ENCODE measurements at places on chromosomes 12 and 14.

GRCh38 chr14:92737206-92737605 lies 11.2 kb downstream of the LGMN start:
- H3K4me1 ChIP-seq, result no peaks in the 10 kb centered on the region
- no peak overlapping the region for H3K27ac ChIP-seq
- H3K36me3 ChIP-seq, result peaks cover 23% of the 10 kb centered on the region
- no peak overlapping the region for H3K4me3 ChIP-seq
- DNase-seq, result no peak
- H3K27me3 ChIP-seq, result no peaks in the 10 kb centered on the region

DNA sequence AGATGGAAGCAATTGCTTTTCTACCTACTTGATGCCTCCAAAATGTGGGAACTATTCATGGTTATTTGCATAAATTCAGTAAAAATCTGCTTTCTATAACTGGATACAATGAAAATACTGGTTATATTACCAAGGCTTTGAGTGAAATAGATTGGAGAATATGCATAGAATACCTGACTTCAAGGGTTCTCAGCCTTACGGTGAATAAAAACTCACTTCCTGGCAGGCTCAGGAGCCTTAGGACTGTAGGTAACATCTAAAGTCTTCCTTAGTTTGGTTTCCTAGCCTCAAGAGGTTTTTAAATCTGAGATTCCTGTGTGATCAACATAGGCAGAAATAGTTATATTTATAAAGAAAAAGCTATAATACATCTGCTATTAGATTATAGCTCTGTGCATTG lies 158.6 kb downstream of the SLC41A2 start:
- no peaks in the 10 kb centered on the region for H3K27me3 ChIP-seq
- H3K36me3 ChIP-seq, result no peaks in the 10 kb centered on the region
- peaks cover 11% of the 10 kb centered on the region for H3K4me1 ChIP-seq
- H3K27ac ChIP-seq, result no peak overlapping the region
- DNase-seq, result no peak
- no peak overlapping the region for H3K4me3 ChIP-seq

- H3K27ac ChIP-seq, result no peak overlapping the region
- no peak overlapping the region for H3K4me3 ChIP-seq
Observed at GRCh38 chr12:12178559-12178958, 88.3 kb downstream of the LRP6 start.

DNA sequence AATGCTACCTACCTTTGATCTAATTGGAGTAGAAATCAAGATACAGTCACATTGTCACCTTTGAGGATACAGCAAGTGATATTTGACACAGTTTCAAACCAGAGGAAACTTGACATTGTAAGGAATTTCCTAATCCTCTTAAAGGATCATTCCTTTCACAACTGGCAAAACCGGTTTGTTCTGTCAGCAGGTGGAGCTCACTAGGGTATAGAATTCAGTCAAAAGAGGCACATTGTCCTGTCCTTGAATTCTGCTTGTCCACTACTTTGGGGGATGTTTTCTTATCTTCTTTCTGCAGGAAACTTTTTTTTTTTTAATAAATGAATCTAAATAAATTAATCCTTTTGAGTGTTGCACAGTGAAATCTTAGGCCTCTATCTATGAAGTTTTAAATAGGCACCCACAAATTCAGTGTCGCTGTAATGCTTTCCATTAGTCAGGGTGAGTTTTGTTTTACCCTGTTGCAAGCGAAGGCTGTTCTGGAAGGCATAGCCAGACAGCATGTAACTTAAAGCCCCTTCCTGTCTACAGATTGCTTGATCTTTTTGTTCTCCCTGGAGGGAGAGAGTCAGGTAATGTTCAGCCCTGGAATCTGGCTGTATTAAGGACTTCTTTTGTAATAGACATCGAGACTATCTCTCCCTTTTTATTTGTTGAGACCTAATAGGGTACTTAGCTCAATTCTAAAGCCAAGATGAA lies 285.0 kb upstream of the RGS6 start:
- peaks cover 22% of the 10 kb centered on the region for H3K4me1 ChIP-seq
- no peaks in the 10 kb centered on the region for H3K27me3 ChIP-seq
- peaks cover 5% of the 10 kb centered on the region for H3K36me3 ChIP-seq

DNA sequence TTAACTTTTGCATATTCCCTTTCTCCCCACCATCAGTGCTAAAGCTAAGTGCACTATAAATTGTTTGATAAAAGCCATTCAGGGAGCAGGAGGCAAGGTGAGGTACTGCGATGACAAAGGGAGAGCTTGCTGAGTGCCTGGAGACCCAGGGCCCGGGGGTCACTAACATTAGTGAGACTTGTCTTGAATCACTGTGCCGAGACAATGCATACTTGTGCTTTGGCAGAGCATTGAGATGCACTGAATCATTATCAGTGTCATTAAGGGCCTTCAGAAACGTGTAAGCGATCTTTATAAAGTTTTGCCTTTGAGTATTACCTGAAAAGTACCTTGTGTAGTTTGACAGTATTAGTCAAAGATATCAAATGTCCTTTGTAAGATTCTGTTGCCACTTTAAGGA lies 447.5 kb downstream of the PCNX1 start:
- H3K4me3 ChIP-seq, result no peak overlapping the region
- H3K36me3 ChIP-seq, result no peaks in the 10 kb centered on the region
- H3K4me1 ChIP-seq, result peaks cover 43% of the 10 kb centered on the region
- no peaks in the 10 kb centered on the region for H3K27me3 ChIP-seq
- no peak overlapping the region for H3K27ac ChIP-seq
